ENCODE measurements at places on chromosomes 7 and 10.

DNA sequence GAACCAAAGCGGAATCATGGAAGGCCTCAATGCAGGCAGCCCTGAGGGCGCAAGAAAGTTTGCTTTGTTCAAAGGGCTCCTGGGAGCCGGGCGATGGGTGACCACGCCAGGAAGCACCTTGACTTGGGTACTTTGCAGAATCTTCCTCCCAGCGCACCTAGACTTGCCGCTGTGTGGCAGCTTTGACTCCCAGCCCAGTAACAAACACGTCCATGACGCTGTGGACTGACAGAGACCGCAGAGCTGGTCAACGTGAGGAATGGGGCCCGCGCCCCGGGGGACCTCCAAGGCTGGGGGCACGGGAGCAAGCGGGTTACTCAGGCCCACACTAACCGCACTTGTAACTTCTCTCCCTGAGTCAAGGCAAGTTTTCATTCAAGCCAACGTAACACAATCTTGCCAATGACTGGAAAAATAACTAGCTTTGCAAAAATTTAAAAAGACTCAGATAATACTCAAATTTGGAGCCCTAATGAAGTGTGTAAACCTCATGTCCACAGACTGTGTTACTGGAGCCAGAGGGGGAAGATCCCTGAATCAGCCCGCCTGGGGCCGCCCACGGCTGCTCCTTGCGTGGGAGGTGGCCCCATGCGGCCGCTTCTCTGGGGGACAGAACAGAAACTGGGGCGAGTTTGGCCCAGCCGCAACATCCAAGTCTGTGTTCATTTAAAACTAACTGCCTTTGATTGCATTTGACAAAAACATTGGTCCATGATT, 130.8 kb downstream of the DNAJB6 start:
- no peak for DNase-seq

DNA sequence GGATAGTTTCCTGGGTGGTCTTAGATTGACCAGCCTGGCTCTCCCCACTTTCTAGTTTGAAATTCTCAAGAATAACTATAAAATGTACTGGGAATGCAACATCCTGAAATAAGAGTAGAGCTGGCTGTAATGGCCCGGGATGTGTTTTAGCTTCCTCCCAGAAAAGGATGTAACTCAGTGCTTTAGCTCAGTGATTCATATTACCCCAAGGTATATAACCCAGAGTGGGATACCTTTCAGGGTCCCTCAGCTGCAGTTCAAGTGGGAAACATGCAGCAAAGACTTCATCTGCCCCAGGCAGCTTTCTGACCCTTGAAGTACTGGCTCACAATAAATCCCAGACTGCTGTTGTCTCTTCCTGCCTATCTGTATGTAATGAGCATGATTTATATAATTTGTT, 666.7 kb upstream of the KCND2 start:
- no peak for DNase-seq

DNA sequence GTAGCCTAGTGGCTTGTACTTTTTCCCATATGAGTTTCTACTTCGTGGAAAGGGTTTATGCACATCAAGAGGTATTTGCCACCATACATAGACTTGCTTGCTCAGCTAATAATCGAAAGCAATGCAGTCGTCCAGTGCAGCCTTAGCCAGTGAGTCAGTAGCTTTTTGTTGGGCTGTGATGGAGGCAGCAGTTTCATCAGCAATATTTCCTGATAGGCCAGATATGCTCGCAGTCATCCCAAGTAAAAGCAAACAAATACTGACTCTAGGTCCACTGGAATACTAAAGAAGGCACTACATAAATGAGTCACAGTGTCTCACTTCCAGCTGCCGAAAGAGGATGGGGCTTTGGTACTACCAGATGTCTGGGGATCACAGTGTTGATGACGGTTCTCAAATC, 2.1 kb upstream of the BNIP3 start:
- DNase-seq = no peak

- DNase-seq = no peak
Observed at GRCh38 chr7:149743476-149744255, 29.7 kb downstream of the ZNF467 start.

DNA sequence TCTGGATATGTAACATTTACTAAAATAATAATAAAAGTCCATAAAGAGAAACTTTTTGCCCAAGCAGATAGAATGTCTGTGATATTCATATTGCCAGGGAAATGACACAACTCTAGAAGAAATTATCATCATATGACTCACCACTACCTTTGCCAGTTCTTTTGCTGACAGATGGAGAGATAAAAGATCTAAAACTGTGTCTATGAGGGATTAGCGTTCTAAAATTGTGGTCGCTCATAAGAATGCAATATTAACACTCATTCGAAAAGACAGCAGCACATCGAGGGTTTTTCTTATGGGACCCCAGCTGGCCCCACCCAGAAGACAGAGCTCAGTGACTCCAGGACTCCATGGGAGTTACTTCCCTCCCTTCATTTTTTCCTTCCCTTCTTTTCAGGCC, 16.6 kb upstream of the LANCL2 start:
- no peak for DNase-seq

DNA sequence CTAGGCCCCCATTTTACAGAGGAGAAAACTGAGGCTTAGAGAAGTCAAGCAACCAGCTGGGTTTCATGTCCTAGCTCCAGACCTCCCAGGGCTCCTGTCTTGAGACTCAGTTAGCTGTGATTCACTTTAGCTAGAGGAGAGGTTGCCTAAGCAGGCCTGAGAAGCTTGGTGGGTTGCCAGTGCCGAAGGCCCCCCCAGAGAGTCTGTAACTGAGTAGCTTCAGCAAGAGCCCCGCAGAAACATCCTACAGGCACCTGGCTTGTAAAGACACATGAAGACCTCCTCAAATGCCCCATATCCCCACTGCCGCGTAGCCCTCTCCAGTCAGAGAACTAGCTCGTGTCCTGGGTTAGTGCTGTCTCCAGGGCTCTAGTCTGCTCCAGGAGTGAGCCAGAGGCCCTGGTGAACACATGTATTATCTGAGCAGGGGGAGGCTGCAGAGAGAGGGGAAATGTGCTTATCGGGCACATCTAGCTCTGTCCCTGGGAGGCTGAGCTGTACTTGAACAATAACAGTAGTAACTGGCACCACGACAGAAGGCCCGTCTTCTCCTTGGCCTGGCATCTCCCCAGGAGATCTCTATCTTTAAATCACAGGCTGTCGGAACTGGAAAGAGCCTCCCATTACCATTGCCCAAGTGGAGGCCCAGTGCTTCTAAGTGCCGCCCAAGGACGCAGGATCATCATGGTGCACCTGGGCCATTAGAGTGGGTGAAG, 28.9 kb downstream of the UNC5B start:
- DNase-seq = no peak

- no peak for DNase-seq
Observed at GRCh38 chr7:148898845-148899484, 14.9 kb upstream of the EZH2 start.

DNA sequence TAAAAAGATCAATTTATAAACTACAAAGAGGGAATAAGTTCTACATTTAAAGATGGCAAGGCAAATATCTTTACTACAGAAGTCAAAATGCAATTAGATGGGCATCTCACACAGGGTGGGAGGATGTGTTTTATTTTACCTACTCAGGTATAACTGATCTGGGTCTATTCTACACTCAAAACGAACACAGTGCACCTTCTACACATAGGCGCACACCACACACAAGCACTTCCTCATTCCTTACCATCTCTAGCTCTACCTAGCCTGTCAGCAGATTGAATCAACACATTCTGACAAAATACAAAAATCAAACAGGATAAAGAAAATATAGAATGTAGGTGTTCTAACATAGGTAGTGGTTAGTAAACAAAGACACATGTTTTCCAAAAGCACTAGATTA, 64.8 kb downstream of the SGCE start:
- DNase-seq = no peak

DNA sequence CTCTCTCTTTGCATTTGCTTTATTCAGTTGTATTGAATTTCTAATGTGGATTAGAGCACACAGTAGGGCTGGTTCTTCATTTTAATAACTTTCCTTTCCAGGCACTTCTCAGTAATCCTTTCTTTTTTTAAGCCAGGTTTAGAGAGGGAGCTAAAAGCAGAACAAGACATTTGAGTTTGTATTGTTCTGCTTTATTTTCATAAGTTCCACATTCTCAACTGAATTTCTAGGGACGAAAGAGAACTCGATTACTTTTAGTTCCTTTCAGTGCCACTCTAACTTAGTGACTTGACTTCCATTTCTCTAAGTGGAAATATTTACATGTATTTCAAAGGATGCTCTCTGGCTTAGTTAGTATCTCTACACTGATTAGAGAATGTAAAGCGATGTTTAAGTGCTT, 145.6 kb downstream of the EXOC4 start:
- DNase-seq = no peak

- DNase-seq = no peak
Observed at GRCh38 chr7:73515178-73515577, 6.9 kb downstream of the BAZ1B start.

GRCh38 chr7:69885431-69885830, 287.2 kb downstream of the AUTS2 start:
- DNase-seq = no peak

- DNase-seq = no peak
Observed at GRCh38 chr10:91909117-91909677, at the start of gene FGFBP3. Gene FGFBP3 (minus strand): TSS chr10:91909486. CDS start chr10:91908969, 517 bp downstream.

DNA sequence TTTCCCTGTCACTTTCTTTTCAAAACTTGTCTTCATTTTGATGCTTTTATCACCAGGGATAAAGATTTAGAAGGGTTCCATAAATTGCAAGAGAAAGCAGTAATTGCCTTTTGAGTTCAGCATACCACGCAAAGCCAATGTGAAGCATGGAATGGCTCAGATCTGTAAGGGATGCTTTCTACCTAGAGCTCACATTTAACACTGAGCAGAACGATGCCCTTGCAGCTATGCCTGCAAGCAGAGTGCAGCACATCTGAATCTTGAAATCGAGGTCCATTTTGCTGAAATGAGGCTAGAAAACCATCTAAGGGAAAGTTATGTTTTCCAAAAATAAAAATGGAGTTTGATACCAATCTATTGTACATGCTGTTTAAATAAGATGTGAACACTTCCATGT, 171.2 kb upstream of the CELF2 start:
- no peak for DNase-seq

DNA sequence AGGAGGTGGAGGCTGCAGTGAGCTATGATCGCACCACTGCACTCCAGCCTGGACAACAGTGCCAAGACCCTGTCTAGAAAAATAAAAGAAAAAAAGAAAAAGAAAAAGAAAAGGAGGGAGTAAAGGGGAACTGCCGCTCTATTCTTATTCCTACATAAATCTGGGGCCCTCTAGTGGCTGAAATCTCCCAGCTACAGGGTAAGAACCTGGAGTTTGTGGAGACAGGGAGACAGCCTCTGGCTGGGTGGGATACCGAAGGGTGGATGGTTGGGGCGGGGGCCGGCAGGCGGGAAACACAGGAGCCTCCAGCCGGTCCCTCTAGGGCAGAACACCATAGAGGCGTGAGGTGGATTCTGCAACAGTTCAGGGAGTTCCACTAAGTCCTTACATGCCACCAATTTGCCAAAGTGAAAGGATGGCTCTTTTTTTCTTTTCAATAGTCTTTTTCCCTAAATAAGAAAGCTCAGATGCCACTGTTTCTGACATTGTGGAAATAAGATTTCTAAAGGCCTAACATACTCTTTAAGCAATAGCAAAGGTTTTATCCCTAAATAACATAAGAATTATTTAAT, 117.3 kb downstream of the SVIL start:
- DNase-seq = no peak

GRCh38 chr7:44213877-44214388, 13.2 kb downstream of the YKT6 start:
- DNase-seq = no peak

DNA sequence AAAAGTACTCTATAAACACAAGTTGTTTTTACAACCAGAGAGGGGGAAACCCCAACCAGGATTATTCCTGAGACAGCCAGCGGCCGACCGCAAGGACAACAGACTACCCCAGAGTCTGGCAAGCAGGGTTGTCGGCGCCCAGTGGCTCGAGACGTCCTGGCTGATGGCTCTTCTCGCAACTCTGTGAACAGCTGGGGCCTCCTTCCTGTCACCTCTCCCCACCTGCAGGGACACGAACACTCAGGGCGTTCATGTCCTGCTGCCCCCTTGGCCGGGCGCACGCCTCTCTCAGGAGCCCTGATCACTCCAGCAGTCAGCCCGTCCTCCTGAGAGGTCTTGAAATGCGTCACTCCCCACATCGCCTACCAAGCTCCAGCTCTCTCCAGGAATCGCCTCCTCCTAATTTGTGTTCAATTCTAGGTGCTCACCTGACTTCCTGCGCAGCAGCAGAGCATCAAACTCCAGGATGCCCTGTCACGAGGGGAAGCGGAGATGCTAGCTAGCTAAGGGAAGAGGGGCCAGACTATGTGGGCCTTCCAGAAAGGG, 66.4 kb upstream of the TNRC18 start:
- no peak for DNase-seq

- DNase-seq = no peak
Observed at GRCh38 chr10:76082956-76083355, 651.5 kb downstream of the LRMDA start.

GRCh38 chr10:112949143-112949823, 764 bp upstream of the TCF7L2 start:
- DNase-seq = no peak

GRCh38 chr7:16913643-16914042, 31.9 kb upstream of the AGR3 start:
- no peak for DNase-seq

DNA sequence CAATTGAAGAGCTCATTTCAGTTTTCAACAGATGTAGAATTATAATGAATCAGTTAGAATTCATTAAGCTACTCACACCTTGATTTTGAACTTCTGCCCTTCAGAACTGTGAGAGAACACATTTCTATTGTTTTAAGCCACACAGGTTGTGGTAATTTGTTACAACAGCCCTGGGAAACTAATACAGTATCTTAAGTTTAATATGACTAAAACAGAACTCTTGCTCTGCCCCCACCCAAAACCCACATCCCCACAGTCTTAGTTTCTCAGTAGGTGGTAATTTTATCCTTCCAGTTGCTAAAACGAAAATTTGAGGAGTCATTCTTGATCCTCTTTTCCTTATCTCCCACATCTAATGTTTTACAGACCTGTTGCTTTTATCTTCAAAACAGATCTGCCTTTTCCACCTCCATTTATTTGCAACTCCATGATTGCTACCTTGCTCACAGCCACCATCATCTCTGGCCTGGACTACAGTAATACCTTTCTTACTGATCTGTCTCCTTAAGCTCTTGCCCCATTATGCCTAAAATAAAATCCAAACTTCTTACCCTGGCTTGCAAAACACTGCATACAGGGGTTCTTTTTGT, 72.8 kb upstream of the NXPH1 start:
- DNase-seq = no peak
